ENCODE measurements at places on chromosomes 2 and 18. TPM values are rescaled to one million over a fixed set of nuclear protein-coding genes. Genes with fewer than 3 reads are reported as not detected.

The MAP3K20 gene
- total RNA-seq, result 16.7 TPM

The RGPD4 gene
- total RNA-seq, result not detected

The RAPH1 gene
- 45.8 TPM for total RNA-seq

The IL1B gene
- 1.4 TPM for total RNA-seq

The FAM228B gene
- 84.0 TPM for total RNA-seq

The ZNF396 gene
- 4.3 TPM for total RNA-seq

The MBD5 gene
- 110 TPM for total RNA-seq

The GULP1 gene
- 27.2 TPM for total RNA-seq

The ESPNL gene
- not detected for total RNA-seq

The MBP gene
- 7,503 TPM for total RNA-seq

The RAX gene
- not detected for total RNA-seq

DNA sequence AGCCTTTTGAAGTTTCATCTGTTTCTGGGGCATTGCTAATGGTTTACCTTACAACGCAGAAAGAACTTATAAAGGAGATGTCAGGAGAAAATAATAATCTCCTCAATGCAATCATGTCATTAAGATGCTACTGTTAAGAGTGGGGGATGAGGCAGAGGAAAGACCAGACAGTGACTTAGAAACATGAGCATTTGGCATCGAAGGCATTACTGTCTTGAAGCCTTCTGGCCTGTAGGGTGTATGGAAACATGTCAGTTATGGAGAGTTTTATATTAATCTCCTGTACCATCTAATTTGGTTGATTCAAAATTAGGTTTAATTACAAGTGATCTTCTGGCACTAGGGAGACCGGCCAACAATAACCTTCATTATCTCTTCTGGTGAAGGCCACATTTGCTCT, 32.5 kb downstream of the CDC42EP3 start:
- no peak for DNase-seq

DNA sequence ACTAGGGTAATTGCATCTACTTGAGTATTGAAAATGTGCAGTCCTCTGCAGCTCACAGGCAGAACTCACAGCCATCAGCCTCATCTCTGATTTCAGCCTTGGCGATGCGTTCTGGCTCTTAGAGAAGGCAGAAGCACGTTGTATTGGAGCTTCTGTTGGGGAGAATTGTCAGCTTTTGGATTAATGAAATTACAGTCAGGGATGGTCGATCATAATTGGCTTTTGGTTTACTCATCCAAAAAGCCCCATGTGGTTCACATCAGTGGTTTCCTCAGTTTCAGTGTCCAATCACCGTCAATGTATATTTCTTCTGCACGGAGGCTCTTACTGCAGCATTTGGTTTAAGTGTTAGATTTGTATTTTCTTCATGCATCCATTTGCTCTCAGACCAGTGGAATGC, 218.5 kb upstream of the SOX11 start:
- no peak for DNase-seq

DNA sequence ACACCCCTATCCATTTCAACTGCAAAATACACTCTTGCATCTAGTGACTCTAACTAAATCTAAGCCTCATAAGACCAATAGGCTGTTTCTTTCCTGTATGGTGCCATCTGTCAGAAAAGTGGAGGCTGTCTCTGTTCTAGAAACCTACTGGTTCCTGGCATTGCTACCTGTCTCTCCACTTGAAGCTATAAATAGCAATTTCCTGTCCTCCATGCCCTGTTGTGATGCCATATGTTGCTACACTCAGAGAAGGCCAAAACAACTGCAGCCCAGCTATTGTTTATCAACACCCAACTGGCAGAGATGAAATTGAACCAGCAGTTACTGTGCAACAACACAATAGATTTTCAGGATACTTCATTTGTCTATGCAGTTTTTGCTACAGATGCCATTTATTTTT, 1355.1 kb upstream of the SLC39A10 start:
- no peak for DNase-seq

DNA sequence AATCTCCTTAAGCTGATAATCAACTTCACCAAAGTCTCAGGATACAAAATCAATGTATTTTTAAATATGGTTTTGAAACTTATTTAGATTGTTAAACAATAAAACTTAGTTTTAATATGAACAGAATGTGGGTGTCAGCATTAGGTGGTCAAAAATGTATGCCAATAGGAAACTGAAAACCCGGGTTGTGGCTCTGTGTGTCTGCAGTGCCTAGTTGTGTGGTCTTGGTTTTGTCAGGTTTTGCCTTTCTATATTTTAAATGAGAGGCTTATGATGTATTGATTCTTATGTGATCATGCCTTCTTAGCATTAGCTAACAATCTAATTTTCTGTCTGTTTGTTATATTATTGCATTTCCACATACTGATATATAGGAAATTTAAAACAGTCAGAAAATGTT, 227.8 kb downstream of the ZNF407 start:
- no peak for DNase-seq

GRCh38 chr2:236175548-236176150, 7.5 kb upstream of the GBX2 start:
- no peak for DNase-seq

DNA sequence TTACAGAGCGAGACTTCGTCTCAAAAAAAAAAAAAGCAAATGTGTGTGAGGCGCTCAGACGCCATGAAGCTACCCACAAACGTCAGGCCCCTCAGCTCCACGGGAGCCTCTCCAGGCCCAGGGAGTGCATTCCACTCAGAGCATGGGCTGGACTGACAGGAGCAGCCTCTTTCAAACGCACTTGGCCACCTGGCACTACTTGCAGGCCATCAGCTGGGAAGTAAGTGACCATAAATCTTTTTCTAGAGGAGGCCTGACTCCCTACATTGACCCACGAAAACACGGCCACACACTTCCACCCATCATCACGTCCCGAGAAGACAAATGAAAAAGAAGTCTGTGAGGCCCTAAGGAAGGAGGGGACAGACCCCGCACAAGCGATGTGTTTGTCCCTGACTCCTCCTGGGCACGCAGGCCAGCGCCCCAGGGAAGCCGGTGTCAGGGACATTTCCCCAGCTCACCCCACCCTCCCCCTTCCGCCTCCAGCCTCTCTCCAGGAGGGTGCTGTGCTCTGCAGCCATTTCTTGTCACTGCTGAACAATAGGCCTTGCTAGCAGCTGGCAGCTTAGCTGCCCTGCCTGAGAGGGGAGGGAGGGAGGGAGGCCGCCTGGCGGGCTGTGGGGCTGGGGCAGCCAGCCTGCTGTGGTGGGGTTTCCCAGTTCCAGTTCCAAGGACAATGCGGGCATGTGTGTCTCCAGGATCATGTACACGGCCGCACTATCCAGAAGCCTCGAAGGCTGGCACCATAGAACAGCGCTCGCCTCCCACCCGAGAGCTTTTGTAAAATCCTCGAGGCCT, 26.6 kb downstream of the SERTAD2 start:
- DNase-seq, result no peak

DNA sequence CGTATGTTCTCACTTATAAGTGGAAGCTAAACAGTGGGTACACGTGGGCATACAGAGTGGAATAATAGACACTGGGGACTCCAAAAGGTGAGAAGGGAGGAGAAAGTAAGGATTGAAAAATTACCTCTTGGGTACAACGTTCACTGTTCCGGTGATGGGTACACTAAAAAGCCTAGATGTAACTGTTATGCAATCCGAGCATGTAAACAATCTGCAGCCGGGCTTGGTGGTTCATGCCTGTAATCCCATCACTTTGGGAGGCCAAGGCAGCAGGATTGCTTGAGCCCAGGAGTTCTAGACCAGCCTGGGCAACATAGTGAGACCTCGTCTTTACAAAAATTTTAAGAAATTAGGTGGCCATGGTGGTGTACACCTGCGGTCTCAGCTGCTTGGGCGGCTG, 33.1 kb upstream of the TTR start:
- DNase-seq, result no peak

GRCh38 chr2:226984750-226985582, 149.1 kb downstream of the RHBDD1 start:
- DNase-seq, result no peak

GRCh38 chr2:107729440-107729839, 97.3 kb upstream of the RGPD4 start:
- DNase-seq, result no peak

GRCh38 chr18:67778016-67778415, 261.5 kb upstream of the DSEL start:
- DNase-seq, result no peak

DNA sequence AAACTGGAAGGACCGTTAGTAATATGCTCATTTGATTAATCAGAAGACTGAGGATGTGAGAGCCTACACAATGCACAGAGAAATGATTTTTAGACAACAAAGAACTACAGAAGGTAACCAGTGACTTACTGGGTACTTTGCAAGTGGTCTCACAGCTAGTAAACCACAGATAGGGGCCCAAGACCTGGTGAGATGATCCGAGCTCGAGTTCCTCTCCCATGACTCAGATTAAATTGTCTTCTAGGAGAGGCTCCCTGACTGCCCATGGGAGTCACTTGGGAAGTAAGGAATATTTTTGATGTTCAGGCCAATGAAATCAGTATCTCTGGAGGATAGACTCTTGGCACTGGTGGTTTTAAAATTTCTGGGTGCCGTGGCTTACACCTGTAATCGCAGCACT, 220.2 kb downstream of the CLIP4 start:
- DNase-seq, result no peak

GRCh38 chr2:56191617-56192016, 7.8 kb downstream of the CCDC85A start:
- DNase-seq, result no peak

DNA sequence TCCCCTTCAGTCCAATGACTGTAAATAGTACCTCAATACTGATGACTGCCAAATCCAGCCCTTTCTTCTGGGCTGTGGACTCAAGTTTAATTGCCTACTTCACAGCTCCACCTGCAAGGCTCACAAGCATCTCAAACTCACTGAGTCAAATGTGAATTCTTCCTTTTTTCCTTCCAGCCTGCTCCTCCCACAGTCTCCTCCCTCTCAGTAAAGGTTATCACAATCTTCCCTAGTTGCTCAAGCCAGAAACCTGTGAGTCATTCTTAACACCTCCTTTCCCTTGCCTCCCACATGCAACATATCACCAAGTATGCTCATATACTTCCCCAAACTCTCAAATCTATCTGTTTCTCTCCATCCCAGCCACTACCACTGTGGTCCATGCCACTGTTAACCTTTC, 3.7 kb upstream of the MFSD6 start:
- no peak for DNase-seq

DNA sequence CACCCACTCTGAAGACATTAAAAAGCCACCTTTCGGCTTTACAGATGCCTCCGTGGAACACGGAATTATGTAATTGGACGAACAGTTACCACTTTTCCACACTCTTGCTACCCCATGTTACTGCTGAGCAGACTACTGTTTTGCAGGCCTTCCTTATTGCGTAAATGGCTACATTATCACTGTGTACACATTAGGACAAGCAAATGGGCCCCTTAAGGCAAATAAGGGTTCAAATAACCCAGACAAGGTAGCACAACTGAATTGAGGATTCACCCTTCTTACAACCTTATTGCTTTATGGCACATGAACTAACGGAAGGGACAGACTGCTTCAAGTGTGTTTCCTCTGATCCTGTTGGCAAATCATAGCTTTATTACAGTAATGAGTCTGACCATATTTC, 832.2 kb upstream of the FANCL start:
- DNase-seq, result no peak

DNA sequence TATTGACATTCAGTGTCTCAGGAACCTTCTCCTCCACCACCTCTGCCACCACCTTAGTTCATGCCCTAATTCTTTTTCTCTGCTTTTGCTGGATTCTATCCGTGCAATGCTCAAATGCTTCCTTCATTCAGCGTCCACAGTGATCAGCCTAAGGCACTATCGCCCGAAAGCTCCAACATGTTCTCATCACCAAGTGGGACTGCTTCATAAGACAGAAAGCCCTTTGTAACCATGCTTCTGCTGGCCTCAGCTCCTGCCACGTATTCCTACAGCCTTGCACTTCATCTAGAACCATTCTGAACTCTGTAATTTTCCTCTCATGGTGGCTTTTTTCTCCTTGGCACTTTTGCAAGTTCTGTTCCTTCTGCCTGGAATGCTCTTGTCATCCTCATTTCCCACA, 222.9 kb downstream of the HNMT start:
- DNase-seq, result peak; percentile 35

DNA sequence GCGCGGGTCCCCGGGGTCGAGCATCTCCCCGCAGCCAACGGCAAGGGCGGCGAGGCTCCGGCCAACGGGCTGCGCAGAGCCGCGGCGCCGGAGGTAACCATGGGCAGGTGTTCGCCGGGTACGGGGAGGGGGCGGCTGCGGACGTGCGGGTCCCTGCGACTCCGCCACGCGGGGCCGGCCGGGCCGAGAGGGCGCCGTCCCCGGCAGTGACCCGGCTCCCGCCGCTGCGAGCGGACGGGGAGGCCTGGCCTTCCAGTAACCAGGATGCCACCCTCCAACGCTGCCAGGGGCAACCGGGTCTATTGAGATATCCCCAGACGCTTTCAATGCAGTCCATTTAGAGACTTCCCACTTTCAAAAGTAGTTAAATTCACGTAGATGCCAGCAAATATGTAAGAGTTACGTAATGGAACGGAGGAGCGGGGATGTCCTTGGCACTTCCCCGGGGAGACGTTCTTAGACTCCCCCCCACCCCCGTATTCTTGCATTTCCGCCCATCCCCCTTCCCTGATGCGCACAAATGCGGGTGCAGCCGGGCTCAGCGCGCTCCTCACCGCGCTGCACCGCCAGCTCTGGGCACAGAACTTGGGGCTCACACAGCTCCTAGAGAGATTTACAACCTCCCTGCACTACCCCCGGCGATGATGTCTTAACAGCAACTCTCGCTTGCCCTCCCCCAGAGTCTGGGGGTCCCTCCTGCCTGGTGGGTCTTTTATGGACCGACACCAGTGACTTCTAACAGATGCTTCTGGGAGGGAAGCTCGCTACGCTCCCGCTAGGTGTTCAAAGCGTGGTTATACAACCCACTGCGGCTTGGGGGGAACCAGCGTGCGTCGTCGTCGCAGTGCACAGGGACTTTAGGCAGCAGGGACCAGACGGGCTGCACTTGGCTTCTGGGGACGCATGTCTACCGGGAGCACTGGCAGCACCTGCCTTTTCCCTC, 657 bp downstream of the SGPP2 start:
- peak; percentile 21 for DNase-seq

DNA sequence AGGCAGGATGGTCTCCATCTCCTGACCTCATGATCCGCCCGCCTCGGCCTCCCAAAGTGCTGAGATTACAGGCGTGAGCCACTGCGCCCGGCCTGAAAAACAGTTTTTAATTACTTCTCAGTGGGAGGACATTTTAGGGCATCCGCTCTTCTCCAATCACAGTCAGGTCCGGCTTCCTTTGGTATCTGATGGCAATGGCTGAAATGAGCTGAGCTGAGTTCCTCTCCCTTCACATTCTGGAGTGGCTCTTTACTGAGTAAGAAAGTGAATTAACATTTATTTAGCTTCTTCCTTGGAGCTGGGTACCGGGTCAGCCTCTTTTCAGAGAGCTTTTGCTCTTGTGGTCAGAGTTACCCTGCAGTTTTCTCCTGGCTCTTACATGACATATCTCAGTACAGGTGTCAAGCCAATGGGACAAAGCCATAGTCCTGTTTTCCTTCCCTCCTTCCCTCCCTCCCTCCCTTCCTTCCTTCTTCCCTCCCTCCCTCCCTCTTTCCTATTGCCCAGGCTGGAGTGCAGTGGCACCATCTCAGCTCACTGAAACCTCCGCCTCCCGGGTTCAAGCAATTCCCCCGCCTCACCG, 1.1 kb upstream of the TTC27 start:
- DNase-seq, result no peak

- DNase-seq, result no peak
Measured at GRCh38 chr2:177396703-177397460, 4.3 kb downstream of the AGPS start.
